Sciatic nerve (tissue), 2 donors: ENCODE measurements at places on chromosomes 3 and 15.

GRCh38 chr15:97168704-97169475 is 791.6 kb upstream of the ARRDC4 start:
- DNase-seq: no peak

GRCh38 chr3:6771171-6771570 is 89.7 kb upstream of the GRM7 start:
- DNase-seq: no peak

GRCh38 chr15:51162865-51163762 is 68.4 kb upstream of the TNFAIP8L3 start:
- peak; percentile 83 for DNase-seq

DNA sequence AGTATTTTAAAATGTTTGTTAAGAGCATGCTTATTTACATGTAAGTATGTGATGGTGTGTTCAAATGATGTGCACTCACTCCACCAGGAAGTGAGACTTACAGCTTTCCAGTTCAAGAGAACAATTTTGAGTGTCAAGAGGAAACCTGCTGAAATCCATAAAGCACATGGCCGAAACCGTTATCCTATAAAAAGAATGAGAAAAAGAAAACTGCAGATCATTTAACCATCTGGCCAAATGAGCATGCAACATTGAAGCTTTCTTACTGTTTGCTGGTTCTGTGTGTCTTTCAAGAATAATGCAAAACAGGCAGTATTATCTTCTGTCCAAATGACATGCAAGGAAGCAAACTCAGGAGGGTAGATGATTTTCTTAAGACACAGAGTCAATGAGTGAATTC is 26.3 kb downstream of the GABRR3 start:
- DNase-seq: no peak

GRCh38 chr3:78562328-78562727 is 1205.5 kb downstream of the ROBO1 start:
- DNase-seq: no peak

DNA sequence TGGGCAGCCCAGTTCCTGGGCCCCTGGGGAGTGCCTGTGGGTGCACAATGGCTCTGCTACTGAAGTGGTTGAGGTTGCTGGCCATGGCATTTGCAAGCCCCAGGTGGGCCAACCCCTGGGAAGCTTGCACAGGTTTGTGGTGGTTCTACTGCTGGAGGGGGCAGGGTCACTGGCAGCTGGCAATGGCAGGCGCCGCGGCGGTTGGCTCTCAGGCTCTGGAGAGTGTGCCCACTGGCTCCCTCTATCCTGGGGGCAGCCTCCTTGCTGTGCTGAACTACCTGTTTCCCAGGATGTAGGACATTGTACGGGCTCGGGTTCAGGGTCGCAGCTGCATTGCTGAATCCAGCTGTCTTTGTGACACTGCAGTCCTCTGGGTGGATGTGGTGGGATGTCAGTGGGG is 180.2 kb upstream of the HES1 start:
- no peak for DNase-seq

DNA sequence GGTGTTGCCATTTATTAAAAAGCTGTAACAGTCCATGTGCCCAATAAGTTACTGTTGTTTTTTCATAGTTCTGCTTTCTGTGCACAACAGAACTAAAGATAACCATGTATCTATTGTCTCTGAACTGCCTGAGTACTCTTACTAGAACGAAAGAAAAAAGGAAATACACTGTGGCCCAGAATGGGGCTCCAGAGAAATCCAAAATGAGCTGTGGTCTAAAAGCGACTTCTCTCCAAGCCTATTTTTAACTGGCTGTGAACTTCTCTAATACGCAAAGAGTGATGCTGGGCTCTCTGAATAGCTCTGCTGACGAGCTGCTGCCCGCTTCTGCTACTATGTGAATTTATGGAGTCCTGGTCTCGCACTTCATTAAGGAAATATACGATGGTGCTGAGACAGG is 56.2 kb upstream of the LPP start:
- DNase-seq: no peak

DNA sequence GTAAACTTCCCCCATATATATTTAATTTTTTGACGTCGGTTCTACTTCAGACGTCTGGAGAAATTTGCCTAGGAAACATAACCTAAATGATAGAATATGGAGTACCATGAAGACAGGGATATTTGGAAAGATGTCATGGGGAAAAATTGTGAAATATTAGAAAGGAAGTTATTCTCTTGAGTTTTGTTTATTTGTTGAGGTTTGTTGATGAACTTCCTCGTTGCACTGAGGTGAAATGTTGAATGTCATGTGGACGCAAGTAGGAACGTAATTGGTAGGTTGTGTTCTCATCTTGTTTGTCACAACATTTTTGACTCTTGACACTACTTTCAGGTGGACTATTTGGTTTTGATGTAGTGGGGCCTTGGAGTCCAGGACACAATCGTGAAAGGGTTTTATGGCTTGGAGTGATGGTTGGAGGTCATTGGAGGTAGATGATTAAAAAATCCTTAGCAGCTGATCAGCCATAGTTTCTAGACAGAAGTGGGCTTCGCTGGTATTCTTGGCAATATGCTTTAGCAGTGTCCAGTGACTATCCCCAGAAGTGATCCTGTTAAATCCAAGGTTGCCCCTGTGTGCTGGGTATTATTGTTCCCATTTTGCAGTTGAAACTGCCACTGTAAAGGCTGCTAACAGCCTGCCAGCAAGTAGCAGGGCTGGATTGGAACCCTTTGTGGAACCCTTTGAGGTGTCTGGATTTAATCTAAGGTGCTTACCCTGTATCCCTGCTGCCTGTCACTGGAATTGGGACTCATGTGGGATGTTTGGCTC is 1.5 kb downstream of the ABHD5 start:
- DNase-seq: no peak

- DNase-seq: no peak
These were observed 20.4 kb upstream of the SATB1 start for GRCh38 chr3:18445401-18446148.

- no peak for DNase-seq
These were observed 9.3 kb upstream of the ST8SIA2 start for GRCh38 chr15:92384381-92384780.

GRCh38 chr15:73784291-73784690 is 31.1 kb upstream of the INSYN1 start:
- DNase-seq: no peak

GRCh38 chr3:60890226-60890625 is 361.0 kb downstream of the FHIT start:
- DNase-seq: no peak

- DNase-seq: no peak
These were observed at the start of gene CCR4 for GRCh38 chr3:32951410-32951811. CCR4 (plus strand) TSS chr3:32951644; CDS start chr3:32953423, 1,779 bp downstream.

DNA sequence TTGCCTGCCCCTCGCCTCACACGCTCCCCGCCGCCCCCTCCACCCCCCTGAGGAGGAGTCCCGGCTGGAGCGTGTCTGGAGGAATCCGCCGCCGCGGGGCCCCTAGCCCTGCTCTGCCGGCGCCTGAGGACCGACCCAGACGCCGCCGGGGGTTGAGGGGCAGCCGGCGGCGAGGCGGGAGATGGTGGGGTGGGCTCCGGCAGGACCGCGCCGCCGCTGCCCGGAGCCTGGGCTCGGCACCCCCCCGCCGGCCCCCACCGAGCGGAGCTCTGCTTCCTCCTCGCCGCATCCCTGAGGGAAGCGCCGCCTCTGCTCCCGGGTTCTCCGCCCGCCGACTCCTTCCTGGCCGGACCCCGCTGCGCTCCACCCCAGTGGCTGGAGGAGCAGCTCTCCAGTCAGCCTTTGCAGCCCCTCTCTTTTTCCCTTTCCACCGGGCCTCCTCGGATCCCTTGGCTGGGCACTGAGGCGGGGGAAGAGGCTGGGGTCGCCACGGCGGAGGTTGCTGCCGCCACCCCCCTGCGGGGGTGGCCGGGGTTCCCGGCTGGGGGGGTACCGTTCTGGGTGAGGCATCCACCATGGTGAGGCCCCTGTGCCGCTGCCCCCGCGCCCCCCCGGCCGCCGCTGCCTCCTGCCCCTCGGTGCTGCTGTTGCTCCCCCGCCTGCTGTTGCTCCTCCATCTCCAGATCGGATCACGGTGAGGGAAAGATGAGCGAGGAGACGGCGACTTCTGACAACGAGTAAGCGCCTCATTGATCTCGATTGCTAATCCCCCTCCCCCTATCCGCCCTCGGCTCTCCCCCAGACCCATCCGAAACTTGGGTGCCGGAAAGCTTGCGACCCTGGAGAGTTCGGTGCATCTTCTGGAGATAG is at the start of gene SPRED1:
TSS of gene SPRED1 (plus strand) at position 356 of the 870 bp plus-strand sequence. CDS start at position 706, 350 bp downstream.
- peak; percentile 86 for DNase-seq

DNA sequence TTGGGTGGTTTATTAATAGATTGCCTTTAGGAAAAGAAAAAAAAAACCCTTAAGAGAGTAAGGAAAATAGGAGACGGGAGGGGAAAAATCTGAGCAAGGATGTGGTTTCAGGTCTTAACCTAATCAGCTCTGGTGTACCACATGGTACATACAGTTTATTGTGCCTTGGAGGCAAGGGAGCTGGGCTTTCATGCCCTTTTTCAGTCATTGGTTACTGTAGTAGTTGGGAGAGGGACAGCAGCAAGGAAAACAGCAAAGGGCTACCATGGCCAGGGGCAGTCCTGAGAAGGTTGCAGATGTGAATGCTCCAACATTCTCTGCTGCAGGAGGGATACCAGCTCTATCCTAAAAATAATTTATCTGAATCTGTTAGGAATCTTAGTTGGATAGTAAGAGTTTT is 5.9 kb downstream of the CMC1 start:
- no peak for DNase-seq

DNA sequence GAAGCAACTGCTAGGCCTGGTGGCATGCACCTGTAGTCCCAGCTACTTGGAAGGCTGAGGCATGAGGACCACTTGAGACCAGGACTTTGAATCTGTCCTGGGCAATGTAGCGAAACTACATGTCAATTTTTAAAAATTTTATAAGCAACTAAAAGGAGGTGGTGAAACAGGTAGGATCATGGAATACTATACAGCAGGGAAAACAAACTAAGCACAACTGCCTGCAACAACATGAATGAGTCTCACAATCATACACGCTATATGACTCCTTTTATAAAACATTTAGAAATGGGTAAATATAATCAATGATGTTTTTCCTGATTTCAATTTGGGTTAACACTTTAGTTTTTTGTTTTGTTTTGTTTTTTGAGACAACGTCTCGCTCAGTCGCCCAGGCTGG is 29.5 kb upstream of the CNBP start:
- no peak for DNase-seq

DNA sequence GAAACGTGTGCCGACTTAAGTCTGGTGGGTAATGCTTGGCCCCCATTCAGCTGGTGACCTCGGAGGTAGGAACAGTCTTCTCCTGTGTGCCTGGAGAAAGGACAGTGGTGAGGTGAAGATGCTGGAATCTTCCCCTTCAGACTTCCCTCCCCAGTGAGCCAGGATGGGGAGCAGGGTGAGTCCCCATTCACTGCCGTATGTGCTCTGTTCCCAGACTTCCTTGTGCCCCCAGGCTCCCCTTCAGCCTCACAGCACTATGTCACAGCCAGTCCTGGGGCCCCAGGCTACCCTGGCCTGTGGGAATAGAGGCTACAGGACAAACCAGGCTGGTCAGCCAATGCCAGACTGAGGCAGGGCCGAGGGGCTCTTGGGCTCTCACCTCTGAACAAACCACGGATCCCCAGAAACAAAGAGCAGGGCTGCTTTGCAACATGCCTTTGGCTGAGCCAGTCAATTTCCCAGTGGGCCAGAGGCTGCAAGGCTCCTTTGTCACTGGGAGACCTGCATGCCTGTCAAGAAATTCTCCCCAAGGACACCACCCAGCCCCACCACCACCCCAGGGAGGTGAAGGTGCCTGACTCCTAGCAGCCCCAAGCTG is 31.8 kb upstream of the HHATL start:
- no peak for DNase-seq

DNA sequence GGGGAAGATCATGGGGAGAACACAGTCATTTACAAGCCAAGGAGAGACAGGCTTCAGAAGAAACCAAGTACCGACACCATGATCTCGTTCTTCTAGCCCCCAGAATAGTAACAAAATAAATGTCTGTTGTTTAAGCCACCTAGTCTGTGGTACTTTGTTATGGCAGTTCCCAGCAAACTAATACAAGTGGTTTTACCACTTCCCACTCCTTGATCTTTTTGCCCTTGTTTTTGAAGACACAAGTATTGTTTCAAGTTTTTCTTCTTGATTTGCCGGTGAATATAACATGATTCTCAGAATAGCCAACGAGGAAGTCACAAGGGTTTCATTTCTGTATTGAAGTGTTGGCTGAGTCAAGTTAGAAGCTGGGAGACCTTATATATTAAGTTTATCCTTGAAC is 220.3 kb downstream of the SOX2 start:
- no peak for DNase-seq

DNA sequence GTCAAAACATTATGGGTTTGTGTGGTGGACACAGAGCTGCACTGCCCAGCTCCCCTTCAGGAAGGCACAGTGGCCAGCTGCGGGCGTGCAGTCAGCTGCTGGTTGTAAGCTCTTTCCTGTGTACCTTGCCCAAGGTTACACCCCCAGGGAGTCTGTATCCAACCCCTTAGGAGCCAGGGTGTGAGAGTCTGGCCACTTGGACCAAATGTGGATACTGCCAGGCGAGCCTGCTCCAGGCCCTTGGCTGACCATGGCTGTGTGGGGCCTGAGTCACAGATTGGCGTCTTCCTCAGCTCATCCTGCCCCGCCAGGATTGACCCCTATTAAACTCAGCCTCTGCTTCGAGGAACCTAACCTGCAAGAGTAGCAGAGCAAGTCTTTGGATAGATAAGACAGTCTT is 56.9 kb downstream of the ABHD5 start:
- no peak for DNase-seq

GRCh38 chr3:135929670-135930069 is 35.9 kb upstream of the PPP2R3A start:
- DNase-seq: no peak

GRCh38 chr15:100861511-100861991 is 18.1 kb upstream of the ALDH1A3 start:
- peak; percentile 81 for DNase-seq

- peak; percentile 84 for DNase-seq
These were observed 70.3 kb downstream of the SENP2 start for GRCh38 chr3:185656321-185656840.

DNA sequence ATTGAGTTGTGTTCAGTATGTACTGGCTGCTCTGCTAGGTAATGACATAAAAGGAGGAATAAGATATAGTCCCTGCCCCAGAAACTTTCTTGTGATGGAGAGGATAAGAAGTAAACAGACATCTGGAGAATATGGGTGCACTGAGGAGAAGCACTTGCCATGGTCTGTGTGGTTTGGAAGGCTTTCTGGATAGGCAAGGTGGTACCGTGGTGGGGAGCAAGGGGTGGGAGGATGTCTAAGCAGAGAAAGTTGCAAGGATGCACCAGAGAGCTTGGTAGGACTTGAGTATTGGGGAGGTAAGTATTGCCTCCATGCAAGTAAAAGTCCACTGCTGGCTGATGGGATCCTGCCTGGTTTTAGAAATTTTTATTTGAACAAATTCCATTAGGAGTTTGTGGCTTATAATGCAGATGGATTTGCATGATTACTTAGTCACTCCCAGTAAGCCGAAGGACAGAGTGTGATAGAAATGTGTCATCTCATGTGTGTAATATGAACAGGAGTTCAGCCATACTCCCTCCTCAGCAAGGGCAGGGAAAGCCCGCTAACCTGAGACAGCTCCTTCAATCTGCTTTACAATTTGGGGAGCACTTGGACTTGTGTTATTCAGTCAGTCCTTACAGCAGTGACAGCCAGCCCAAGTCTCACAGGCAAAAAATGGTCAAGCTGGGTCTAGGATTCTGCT is 53.6 kb downstream of the CLSTN2 start:
- DNase-seq: no peak
